ENCODE measurements at places on chromosomes 5 and 9.

- no peak for DNase-seq
Measured at GRCh38 chr9:129958796-129959195, 84.2 kb downstream of the FNBP1 start.

DNA sequence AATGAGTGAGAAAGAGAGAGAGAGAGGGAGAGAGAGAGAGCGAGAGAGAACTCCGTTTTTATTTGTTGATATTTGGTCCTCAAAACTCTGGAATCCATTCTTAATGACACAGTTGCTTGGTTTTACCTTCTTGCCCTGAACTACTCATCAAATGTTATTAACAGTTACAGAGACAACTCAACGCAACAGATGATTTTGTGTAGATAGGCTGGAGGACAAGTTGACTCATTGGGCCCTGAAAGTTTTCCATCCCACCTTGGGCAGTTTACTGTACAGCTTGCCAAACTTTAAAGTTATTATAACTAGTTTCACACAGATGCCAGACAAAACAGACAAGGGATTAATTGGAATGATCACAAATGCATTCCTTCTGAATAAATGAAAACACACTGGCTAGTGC, 339.9 kb downstream of the ARL15 start:
- DNase-seq, result no peak

GRCh38 chr9:93276973-93277372, 93.0 kb downstream of the WNK2 start:
- DNase-seq, result no peak

- DNase-seq, result no peak
Measured at GRCh38 chr9:131103024-131103423, 6.7 kb downstream of the AIF1L start.

DNA sequence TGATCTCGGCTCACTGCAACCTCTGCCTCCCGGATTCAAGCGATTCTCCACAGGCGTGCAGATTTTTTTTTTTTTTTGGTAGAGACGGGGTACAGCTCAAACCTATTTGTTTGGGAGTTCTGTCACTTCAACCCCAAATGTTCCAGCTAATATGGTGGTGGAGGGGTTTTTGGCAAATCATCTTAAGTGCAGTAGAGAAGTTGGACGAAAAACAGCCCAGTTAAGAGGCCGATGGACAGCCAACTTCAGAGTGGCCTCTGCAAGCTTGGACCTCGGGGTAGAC, 756 bp upstream of the PRR7 start:
- no peak for DNase-seq

DNA sequence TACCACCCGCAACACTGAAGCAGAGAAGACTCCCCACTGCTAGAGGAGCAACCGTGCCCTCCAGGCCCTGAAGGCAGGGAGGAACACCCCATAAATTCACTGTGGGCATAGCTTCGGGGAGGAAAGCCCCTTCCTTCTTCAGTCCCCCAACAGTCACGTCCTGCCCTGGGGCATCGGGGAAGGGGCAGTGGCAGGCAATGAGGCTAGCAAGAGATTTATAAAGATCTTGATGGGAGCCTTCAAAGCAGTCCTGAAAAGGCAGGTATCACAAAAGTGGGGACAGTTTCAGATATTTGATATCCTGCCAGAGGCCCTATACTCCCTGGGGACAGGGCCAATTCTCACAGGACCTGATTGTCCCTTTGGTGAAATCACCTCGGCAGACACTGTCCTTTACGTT, 16.9 kb upstream of the TRIM14 start:
- DNase-seq, result no peak

GRCh38 chr9:116234081-116234480, 80.5 kb downstream of the PAPPA start:
- no peak for DNase-seq

DNA sequence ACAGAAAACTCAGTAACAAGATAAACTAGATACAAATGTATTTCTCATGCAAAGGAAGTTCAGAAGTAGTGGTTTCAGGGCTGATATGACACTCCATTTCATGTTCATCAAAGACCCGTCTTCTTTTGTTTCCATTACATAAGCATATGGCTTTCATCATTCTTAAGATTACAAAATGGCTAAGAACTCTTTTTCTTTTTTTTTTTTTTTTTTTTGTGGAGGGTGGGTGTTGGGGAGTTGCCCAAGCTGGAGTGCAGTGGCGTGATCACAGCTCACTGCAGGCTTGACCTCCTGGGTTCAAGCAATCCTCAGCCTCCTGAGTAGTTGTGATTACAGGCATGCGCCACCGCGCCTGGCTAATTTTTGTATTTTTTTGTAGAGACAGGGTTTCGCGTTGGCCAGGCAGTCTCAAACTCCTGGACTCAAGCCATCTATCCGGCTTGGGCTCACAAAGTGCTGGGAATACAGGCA, 22.0 kb upstream of the PTBP3 start:
- DNase-seq, result no peak

DNA sequence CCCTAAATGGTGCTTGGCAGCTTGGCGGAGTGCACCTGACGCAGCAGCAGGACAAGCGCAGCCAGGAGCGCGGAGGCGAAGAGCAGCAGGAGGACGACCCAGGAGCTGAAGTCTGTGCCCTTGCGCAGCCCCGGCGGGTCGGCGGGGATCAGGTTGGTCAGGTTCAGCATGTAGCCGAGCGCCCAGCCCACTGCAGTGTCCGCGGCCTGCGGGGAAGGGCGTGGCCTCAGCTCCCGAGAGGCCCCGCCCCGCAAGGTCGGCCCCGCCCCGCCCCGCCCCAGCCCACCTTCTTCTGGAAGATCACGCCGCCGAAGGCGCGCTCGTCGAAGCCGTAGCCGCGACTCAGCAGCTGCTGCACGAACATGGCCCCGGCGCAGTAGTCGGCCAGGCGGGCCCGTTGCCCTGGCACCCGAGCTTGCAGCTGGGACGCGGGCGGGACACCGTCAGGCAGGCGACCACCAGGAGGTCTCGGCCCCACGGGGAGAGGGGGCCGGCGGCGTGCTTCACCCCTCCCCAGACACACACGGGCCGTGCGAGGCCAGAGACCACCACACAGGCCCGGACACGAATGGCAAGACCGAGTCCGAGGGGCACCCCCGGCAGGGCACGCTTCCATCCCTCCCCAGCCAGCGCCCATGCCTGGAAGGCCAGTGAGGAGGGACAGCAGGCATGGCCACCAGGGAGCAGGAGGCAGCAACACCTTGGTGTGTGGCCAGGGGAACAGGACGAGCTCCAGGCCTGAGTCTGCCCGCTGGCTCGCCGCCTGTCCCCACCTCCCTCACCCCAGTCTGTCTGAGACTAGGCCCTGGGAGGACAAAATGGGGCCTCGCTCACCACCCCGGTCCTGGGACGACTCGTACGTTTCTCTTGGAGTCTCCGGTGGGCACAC, 2.9 kb upstream of the NPDC1 start:
- DNase-seq, result no peak

- DNase-seq, result peak; percentile 55
Measured at GRCh38 chr5:180605554-180606214, 14.4 kb upstream of the SCGB3A1 start.

DNA sequence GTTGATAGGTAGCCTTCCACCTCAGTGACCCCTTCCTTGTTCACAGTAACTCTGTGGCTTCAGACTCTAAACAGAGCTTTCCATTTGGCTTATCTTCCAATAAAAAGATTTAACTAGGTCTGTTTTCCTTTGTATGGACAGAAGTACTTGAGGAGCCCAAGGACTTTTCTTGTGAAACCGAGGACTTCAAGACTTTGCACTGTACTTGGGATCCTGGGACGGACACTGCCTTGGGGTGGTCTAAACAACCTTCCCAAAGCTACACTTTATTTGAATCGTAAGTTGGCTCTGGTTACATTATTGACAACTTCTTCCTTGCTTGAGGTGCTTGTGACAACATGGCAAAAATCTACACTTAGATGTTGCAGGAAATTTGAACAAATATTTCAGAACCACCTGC, 39.4 kb downstream of the OSMR start:
- no peak for DNase-seq

- DNase-seq, result no peak
Measured at GRCh38 chr9:95796029-95796428, 79.5 kb upstream of the ERCC6L2 start.

GRCh38 chr5:4384649-4385048, 755.5 kb upstream of the ADAMTS16 start:
- DNase-seq, result no peak

GRCh38 chr5:1099926-1100663, 11.8 kb downstream of the SLC12A7 start:
- no peak for DNase-seq

- peak; percentile 23 for DNase-seq
Measured at GRCh38 chr9:3088219-3088618, 244.3 kb upstream of the PUM3 start.
